ENCODE measurements at places on chromosomes 7 and 10.

- DNase-seq = no peak
These were observed 5.6 kb downstream of the AVL9 start for GRCh38 chr7:32500922-32501341.

DNA sequence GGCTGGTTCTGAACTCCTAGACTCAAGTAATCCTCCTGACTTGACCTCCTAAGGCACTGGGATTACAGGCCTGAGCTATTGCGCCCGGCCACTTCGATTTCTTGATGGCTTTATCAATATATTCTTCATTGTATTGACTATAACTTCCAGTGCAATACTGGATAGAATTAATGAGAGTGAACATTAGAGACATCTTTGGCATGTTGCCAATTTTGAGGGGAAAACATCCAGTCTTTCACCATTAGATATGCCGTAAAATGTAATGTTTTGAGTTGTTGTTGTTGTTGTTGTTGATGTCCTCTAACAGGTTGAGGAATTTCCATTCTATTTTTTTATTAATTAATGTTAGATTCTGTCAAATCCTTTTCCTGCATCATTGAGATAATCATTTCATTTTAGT, 578.9 kb downstream of the ZWINT start:
- DNase-seq = no peak

GRCh38 chr10:86888585-86889381, 68.6 kb downstream of the MMRN2 start:
- DNase-seq = no peak

- DNase-seq = peak; percentile 59
These were observed 53.6 kb upstream of the TMEM72 start for GRCh38 chr10:44857363-44858016.

- DNase-seq = no peak
These were observed 44.3 kb upstream of the ATOH7 start for GRCh38 chr10:68276224-68276623.

DNA sequence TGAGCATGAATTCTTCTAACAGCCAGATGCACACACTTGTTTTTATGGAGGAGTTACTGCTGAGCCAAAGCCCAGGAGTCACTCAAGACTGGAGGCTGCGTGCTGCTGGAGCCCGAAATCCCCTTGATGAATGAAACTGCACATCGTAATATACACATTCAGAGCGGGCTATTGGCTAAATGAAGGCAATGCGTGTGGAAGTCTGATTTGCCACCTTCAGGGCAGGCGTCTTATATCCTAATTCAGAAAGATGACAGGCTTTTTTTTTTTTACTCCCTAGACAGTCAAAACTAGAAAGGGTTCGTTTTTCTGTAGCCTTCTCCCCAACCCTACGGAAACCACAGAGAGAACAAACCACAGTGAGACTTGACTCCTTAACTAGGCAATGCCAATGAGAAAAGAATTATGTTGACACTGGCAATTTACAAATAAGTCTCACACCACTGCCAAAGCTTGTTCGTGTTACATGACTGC, 227.2 kb upstream of the KLF14 start:
- DNase-seq = peak; percentile 97

DNA sequence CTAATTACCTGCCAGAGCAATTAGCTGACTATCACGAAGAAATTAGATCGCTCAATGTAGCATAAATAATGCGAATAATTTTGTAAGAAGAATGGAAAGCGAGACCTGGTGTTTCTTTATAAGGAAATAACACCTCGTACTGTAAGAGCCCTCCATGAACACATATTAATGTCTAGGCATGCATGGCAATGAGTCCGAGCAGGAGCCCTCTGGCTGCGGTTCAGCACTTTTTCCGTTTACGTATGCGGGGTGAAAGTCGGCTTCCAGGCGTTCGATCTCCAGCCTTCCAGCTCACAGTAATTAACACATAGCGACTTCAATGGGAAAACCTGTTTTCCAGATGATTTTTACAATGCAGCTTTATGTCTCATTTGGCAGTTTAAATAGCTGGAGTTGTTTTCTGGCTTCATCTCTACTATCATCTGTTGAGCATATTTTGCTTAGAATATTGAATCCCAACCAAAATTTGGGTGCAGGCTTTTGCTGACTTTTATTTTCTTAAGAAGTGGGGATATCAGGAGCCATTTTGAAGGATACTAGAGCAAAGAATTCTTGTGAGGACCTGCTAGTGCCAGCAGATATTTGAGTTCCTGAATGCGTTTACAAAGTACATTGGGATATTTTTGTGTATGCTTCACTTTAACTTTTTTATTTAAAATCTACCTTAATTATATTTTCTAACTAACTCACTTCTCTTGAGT, 7.2 kb upstream of the SP8 start:
- DNase-seq = no peak

GRCh38 chr10:17206210-17206709, 4.8 kb upstream of the TRDMT1 start:
- no peak for DNase-seq

GRCh38 chr10:97520978-97521761, 22.4 kb downstream of the UBTD1 start:
- no peak for DNase-seq

- DNase-seq = no peak
These were observed 85.4 kb downstream of the KCNMA1 start for GRCh38 chr10:77552252-77552651.

DNA sequence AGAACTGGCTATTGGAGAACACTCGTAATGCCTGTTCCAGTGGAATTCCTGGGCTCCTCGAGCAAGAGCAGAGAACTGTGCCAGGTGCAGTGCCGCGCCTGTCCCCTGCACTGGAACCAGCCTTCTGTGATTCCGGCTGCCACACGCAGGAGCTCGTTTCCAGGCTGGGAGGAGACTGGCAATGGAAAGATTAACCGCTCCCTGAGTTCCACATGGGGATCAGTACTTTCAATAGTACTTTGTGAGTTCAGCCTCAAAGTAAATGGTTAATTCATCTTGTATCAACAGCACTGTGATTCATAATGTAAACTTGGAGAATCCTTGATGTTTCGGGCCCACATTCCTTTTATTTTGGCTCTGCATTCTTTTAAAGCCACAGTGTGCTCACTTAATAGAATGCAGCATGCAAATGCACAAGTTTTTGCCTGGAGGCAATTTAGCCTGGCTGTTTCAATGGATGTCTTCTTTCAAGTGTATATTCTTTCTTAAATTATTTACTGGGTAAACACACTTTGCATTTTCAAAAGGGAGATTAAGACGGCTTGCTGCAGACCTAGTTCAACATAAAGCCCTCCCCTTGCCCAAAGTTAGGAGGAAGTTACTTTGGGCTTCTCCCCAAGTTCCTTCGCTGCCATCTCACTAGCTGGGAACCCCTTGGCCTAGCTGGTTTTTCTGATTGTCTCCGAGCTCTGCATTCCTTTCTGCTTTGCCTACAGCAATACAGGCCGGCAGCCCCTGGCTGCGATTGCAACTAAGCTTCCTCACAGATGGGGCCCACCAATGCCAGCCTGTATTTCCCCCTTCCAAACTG, 138.1 kb upstream of the TCF7L2 start:
- no peak for DNase-seq

GRCh38 chr10:90887555-90887954, 15.8 kb downstream of the RPP30 start:
- DNase-seq = no peak

- no peak for DNase-seq
These were observed 94.0 kb upstream of the STEAP1B start for GRCh38 chr7:22594020-22594419.

DNA sequence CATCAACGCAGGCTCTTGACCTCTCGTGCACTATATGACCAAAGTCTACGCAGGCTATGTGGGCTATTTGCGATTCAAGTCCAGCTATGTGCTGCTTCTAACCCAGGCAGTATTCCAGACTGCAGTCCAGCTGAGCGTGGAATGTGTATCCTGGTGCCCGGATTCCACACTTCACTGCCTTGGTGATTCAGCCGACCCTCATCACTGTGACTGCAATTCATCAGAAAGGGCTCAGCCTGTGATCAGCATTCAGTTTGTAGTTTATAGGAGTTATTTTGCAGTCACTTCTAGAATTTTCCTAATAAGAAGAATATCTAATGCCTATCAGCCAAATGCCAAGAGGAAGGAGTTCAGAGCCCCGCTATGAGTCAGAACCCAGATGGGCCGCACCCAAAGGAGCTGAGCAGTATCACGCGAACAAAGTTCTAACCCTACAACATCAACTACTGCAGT, 119.8 kb upstream of the LANCL2 start:
- DNase-seq = no peak

GRCh38 chr7:89934101-89934500, 220.2 kb upstream of the STEAP1 start:
- no peak for DNase-seq

GRCh38 chr10:42941790-42942189, 135.1 kb upstream of the RET start:
- no peak for DNase-seq

DNA sequence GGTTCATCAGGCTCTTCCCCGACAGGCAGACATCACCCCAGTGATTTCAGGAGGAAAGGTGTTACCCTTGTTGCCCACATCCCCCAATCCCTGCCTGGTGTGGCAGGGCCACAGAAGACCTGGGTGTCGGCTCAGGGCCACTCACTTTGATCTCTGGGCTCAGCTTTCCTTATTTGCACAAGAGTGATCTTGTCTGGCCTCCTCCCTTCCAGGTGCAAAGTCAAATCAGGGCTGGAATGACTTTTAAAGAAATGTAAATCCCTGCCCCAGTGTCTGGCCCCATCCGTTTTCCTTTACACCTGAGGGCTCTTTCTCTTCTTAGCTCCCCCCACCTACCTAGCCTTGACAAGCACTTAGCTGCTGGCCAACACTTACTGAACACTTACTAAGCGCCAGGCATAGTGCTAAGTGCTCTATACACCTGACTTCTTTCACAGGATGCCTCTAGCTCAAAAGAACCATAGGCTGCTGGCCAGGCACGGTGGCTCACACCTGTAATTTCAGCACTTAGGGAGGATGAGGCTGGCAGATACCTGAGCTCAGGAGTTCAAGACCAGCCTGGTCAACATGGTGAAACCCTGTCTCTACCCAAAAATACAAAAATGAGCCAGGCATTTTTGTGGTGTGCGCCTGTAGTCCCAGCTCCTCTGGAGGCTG, 979 bp upstream of the NODAL start:
- DNase-seq = no peak

DNA sequence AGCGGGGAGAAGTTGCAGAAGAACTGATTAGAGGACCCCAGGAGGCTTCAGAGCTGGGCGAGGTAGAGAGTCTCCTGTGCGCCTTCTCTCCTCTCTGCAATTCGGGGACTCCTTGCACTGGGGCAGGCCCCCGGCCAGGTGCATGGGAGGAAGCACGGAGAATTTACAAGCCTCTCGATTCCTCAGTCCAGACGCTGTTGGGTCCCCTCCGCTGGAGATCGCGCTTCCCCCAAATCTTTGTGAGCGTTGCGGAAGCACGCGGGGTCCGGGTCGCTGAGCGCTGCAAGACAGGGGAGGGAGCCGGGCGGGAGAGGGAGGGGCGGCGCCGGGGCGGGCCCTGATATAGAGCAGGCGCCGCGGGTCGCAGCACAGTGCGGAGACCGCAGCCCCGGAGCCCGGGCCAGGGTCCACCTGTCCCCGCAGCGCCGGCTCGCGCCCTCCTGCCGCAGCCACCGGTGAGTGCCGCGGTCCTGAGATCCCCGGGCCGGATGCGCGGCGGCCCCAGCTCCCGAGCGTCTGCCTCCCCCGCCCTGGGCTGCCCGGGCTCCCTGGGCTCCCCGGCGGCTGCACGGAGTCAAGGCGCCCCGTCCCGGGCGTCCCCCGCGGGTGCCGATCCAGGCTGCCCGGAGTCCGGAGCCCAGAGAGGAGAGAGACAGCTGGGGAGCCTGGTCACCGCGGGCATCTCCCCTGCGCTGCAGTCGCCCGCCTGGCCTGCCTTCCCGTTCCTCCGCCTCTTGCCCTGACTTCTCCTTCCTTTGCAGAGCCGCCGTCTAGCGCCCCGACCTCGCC, at the start of gene PLAU:
Gene PLAU, plus strand, starts transcription at position 369 of the 789 bp plus-strand sequence. CDS start 424 bp downstream, outside the sequence.
- no peak for DNase-seq

GRCh38 chr10:63173468-63174232, 40.5 kb downstream of the NRBF2 start:
- DNase-seq = peak; percentile 67

DNA sequence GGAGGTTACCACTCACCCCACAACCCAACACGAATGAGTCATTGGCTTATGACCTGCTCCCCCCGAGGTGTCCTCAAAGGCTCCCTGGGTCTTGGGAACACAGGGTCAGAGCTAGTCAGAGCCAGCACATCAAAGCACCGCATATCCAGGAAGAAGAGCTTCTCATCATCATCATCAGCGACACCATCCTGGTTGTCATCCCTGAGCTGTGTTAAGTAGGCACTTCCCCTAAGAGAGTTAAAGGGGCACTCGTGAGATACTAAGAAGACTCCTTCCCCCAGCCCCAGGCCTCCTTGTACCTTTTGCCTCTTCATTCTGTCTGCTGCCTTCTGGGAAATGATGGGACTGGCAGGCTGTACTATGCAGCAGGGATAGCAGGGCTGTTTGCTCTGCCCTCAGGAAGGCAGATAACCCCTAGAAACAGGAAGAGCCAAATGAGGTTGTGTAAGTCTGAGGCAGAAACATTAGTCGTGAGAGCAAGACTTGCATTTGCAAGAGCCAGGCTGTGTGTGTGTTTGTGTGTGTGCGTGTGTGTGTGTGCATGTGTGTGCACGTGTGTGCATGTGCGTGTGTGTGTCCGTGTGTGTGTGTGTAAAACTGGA, 11.1 kb upstream of the CPA1 start:
- no peak for DNase-seq

DNA sequence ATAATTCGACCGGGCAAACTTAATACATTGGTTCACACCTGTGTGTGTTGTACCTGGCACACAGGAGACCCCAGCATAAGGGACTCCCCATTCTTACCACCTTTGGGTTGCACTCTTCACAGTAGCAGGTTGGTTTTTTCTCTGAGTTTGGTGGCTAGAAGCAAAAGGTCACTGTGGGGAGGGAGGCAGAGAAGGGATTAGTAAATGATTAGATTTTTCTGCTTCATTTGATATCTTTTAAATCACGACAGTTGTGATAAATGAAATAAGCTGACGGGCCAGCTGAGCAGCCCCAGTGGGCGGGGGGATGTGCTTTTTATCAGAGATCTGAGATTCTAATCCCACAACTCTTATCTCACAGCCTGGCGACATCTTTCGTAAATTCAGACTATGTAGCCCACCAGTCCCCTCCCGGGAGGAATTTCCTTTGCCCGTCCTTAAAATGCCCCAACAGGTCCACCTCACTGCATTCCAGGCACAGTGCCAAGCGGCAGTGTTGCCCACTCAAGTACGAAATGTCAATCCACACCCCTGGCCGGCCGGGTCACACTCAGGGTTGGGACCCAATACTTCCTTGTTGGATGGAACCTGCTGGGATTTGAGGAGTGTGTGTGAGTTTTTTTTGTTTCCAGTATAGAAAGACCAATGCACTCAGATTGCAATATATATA, 10.5 kb upstream of the KCP start:
- no peak for DNase-seq

DNA sequence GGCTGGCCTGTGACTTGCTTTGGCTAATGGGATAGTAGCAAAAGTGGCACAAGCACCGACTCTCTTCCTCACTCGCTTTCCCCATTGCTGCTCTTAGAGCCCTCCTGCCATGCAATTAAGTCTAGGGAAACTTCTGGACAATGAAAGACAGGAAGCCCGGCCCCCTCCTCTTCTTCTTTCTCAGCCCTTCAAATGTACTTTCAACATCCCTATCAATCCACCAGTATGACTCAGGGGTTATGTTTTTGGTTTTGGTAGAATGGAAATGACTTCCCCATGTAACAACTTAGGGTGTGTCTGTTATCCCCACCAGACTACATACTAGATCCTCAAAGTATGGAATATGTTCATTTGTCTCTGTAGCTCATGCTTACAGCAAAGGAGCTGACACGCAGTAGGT, 139.0 kb upstream of the GDF10 start:
- DNase-seq = no peak
